GM10248 (cell line): ENCODE measurements at places on chromosomes 6 and 20.

- DNase-seq, result no peak
Measured at GRCh38 chr6:151136141-151136755, 103.5 kb upstream of the AKAP12 start.

GRCh38 chr6:14095437-14095836 lies 22.1 kb upstream of the CD83 start:
- DNase-seq, result peak; percentile 48

- DNase-seq, result no peak
Measured at GRCh38 chr6:20771409-20771808, 237.2 kb downstream of the CDKAL1 start.

DNA sequence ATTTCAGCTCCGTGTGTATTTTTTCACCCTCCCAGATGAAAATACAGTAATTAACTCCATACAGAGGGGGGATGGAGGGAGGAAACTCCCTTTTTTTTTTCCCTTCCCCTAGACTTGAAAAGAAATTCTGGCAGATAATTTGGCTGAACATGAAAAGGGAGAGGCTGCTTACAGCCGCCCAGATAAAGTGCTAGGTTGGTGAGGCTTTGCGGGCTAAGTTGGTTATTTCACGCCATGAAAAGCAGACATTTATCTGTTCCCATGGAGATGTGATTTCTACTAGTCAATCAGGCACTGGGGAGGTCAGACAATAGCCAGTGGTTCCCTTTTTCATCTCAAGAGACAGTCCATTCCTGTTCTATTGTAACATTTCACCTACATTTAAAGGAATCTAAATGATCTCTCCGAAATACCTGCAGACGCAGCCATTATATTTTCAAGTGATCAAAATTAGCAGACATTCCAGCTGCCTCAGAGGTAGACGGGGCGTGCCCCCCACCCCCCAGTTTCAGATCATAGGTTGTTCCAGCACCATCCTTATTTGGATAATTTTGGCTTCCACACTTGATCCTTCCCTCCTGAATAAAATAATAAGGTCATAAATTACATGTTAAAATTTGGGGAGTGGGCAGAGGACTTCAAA lies 143.9 kb upstream of the ZNF217 start:
- DNase-seq, result no peak

DNA sequence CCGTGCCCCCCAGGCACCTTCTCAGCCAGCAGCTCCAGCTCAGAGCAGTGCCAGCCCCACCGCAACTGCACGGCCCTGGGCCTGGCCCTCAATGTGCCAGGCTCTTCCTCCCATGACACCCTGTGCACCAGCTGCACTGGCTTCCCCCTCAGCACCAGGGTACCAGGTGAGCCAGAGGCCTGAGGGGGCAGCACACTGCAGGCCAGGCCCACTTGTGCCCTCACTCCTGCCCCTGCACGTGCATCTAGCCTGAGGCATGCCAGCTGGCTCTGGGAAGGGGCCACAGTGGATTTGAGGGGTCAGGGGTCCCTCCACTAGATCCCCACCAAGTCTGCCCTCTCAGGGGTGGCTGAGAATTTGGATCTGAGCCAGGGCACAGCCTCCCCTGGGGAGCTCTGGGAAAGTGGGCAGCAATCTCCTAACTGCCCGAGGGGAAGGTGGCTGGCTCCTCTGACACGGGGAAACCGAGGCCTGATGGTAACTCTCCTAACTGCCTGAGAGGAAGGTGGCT lies 960 bp downstream of the TNFRSF6B start:
- no peak for DNase-seq

DNA sequence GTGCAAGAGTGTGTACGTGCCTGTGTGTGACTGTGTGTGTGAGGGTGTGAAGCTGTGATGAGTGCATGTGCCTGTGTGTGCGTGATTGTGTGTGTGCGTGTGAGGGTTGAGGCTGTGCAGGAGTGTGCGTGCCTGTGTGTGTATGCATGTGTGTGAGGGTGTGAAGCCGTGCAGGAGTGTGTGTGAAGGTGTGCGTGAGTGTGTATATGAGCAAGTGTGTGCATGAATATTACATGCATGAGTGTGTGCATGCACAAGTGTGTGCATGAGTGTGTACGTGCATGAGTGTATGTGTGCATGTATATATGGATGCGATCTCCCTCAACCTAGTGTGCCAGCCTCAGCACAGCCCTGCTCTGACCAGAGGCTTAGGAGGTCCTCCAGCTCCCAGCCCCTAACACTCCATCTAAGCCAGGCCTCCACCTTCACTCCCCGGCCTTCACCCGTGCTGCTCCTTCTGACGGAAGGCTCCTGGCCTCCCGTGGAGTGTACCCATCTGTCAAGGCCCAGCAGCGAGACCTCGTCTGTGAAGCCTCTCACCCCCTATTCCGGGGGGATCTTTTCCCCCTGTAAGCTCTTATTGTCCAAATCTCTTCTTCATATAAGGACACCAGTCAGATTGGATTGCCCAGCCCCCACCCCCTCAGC lies 19.9 kb upstream of the PHACTR3 start:
- no peak for DNase-seq

GRCh38 chr6:87139236-87139635 lies 16.1 kb upstream of the ZNF292 start:
- peak; percentile 66 for DNase-seq

- no peak for DNase-seq
Measured at GRCh38 chr6:129895692-129896091, 34.6 kb upstream of the TMEM244 start.

- no peak for DNase-seq
Measured at GRCh38 chr20:24693466-24694156, 224.2 kb downstream of the SYNDIG1 start.

DNA sequence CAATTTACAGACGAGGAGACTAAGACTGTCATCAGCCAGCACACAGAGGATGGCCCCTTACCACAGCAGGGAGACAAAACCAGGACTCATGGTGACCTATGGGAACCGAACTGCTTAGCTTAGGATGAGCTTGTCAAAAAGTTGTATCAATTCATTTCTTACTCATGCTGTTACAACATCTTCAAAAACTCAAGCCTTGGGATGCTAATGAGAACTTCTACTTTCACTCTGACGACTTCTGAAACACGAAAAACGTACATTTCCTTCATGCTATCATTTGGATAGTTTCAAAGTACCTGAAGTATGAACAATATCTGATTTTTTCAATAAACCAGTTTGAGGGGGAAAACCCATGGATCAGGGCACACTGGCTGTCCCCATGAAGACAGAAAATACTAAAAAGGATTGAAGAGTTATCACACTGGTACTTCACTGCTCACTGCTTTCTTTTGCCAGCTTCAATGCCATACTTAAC lies 31.9 kb downstream of the HIVEP2 start:
- peak; percentile 60 for DNase-seq

DNA sequence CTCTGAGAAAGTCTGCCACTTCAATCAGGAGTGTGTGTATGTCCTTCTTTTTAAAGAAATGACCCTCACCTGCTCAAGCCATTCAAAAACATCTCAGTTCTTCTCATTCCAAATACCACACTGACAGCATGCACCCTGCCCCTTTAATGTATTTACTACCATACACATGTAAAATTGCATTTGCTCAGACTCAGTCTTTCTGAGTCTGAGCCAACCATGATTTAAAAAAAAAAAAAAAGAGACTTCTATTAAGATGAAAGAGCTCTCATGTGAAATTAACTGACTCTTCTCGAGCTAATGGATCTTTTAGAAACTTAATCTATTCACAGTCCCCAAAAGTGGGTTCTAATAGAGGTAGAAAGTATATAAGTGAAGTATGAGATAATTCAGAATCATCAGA lies 1.4 kb upstream of the FILIP1 start:
- DNase-seq, result no peak

DNA sequence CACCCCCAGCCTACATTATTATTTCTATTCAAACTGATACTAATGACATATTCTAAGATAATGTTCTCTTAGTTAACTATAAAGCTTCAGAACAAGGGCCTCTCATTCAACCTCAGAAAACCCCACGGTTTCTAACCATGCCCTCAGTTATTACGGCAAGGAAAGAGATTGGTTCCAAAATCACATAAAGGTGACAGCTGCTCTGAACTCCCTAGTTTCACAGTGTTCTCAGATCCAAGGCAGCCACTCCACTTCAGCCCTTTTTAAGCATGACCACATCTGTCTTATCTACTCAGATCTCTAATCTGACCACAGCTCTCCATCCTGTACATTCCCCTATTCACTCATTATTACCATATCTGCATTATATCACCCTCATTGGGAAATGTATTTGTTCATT lies 98.8 kb upstream of the CEP85L start:
- no peak for DNase-seq

DNA sequence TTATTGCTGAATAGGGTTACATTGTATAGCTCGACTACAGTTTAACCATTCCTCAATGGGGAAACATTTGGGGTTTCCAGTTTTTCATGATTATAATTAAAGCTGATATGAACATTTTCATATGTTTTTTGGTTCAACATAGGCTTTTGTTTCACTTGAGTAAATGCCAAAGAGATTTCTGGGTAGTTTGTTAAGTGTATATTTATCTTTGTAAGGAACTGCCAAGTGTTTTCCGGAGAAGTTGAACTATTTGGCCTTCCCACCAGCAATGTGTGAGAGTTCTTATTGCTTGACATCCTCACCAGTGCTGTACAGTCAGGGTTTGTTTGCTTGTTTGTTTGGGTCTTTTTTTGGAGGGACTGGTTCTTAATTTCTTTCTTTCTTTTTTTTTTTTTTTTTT lies 83.7 kb upstream of the RALY start:
- no peak for DNase-seq

DNA sequence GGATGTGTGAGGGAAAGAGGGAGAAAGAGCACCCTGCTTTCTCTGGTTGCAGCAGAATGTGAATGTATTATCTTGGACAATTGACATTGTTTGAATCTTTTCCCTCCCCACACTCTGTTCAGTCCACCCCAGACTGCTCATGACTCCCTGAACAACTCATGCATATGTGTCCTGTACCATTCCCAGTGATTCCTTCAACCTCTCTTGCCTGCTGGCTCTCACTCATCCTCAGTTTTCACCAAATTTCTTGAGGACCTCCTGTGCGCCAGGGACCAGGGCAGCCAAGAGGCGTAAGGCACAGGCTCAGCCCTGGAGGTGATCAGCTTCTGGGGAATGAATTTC lies 5.4 kb downstream of the NOX3 start:
- DNase-seq, result no peak

DNA sequence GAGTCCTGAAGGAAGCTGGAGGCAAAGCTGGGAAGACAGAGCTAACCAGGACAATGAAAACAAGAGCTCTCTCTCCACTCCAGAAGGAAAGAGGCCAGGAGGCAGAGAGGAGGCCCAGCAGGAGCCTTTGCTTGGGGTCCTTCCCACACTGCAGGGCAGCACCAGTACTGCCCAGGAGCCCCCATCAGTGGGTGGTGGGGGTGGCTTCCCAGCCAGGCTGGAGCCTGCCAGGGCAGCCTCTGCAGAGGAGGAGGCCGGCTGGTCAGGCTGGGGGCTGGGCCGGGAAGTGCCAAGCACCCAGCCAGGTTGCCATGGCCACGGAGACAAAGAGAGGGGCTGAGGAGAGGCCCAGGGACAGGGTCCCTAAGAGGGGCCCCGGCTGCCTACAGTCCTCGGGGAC lies 33.4 kb downstream of the PREX1 start:
- no peak for DNase-seq

DNA sequence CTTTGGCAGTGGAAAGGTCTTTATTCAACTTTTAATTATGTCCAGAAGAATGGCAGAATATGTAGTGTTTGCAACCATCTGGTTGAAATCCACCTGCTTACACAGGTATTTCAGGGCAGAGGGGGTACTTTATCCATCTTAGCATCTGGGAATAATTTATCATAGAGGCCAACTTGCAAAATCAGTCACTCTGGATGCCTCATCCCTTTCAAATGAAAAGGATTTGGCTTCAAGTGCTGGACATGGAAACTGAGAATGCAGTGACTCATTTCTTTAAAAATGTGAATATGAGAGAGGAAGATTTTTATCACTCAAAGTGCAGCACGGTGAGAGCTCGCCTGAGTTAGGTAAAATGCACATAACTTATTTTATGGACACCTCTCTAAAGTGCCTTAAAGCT lies 758.3 kb downstream of the KIF16B start:
- DNase-seq, result no peak

DNA sequence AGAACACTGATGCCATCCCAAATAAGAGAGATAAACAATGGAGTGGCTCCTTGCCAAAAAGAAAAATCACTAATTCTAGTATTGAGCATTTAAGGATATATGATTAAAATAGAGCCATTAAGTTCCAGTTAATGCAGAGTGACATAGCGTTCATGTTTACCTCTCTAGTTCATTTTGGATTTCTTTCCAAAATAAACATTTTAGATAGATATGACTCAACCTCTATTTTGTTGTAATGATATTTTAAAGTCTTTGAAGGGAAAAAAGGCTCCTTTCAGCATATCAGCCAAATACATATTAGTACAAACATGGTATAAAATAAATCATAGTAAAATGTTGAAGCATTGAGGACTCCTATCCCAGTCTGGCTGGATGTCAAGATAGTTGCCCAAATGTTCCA lies 33.4 kb downstream of the RWDD2A start:
- DNase-seq, result no peak

- DNase-seq, result no peak
Measured at GRCh38 chr6:26362093-26362835, 2.7 kb upstream of the BTN3A2 start.

DNA sequence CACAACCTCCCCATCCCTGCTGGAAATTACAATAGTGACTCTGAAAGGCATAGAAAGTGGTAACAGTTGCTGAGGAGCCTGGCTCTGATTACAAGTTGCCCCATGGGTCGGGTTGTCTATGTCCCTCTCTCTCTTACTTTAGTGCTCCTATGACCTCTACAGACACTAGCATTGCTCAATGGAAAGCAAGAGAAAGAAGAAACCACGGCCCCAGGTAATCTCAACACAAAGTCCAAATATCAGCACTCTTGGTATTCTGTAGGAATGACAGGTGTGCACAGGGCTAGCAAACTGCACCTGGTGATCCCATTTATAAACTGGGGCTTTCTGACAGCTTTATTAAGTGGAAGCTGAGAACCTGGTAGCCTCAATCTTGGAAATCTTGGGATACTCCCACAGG lies 80.4 kb upstream of the EMILIN3 start:
- no peak for DNase-seq

DNA sequence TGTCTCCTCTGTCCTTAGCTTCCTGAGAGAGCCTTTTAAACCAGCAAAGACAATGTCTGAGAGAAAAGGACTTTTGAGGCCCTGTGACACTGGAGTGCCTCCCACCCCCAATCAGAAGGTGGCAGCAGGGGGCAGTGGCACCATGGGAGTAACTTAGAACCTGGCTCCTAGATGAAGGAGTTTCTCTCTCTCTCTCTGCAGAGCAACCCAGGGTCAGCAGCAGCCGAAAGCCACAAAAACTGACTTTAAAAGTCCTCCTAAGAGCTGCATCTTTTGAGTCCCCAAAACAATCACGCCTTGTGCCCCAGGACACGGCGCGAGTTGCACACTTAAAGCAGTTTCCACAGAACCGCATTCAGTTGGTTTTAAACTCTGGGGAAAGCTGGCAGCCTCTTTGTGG lies 5.3 kb upstream of the TCP11 start:
- no peak for DNase-seq

- DNase-seq, result no peak
Measured at GRCh38 chr20:15100506-15101160, 763.2 kb upstream of the FLRT3 start.

DNA sequence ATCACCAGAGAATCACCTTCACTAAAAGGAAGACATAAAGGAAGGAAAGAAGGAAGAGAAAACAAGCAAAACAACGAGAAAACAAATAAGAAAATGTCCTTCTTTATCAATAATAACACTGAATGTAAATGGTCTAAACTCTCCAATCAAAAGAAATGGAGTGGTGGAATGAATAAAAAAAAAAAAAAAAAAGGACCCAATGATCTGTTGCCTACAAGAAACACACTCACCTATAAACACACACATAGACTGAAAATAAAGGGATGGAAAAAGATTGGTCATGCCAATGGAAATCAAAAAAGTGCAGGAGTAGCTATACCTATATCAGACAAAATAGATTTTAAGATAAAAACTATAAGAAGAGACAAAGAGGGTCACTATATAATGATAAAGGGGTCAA lies 30.2 kb upstream of the HLA-E start:
- no peak for DNase-seq
